CD4-positive, alpha-beta memory T cell (primary cell): ENCODE measurements at places on chromosomes 16 and 17. TPM values are rescaled to one million over a fixed set of nuclear protein-coding genes. Genes with fewer than 3 reads are reported as not detected.

USP22 gene
- total RNA-seq, result 135 TPM

CTF1 gene
- total RNA-seq, result 0.26 TPM

ITGB4 gene
- 0.67 TPM for total RNA-seq

MYH3 gene
- total RNA-seq, result 8.6 TPM

IL21R gene
- total RNA-seq, result 28.3 TPM

TBL3 gene
- total RNA-seq, result 33.2 TPM

ZNF263 gene
- 44.0 TPM for total RNA-seq

DNA sequence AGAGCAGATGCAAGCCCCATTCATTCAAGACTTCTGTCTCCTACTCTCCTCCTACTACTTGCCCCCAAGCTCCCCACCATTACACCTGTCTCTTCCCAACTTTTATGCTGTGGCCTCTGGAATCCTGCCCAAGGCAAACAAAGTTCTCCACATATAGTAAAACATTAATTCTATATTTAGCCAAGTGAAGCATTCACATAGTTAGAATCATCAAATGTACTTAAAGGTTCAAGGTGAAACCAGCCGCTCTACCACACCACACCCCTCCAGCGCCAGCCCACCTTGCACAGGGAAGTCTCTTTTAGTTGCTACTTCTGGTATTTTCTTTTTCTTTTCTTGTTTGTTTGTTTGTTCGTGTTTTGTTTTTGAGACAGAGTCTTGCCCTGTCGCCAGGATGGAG lies 25.4 kb upstream of the GUCY2D start:
- DNase-seq, result no peak

DNA sequence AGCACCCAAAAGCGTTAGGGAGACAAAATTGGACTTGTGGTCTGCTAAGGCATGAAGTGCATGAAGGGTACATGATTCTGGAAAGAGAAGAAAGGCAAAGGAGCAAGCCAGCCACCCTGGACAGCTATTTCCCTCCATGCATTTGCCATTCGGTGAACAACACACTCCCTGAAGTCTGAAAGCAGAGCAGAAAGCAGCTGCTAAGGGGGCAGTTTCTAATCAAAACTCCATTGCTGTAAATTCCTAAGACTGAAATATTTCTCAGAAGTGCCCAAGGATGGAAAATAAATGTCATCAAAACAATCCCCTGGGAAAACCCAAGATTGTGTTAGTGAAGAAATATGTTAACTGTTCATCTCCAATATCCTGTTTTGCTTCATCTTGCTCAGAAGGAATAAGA lies 44.3 kb downstream of the PMP22 start:
- no peak for DNase-seq

GRCh38 chr17:9072696-9073339 lies 51.5 kb downstream of the NTN1 start:
- no peak for DNase-seq

DNA sequence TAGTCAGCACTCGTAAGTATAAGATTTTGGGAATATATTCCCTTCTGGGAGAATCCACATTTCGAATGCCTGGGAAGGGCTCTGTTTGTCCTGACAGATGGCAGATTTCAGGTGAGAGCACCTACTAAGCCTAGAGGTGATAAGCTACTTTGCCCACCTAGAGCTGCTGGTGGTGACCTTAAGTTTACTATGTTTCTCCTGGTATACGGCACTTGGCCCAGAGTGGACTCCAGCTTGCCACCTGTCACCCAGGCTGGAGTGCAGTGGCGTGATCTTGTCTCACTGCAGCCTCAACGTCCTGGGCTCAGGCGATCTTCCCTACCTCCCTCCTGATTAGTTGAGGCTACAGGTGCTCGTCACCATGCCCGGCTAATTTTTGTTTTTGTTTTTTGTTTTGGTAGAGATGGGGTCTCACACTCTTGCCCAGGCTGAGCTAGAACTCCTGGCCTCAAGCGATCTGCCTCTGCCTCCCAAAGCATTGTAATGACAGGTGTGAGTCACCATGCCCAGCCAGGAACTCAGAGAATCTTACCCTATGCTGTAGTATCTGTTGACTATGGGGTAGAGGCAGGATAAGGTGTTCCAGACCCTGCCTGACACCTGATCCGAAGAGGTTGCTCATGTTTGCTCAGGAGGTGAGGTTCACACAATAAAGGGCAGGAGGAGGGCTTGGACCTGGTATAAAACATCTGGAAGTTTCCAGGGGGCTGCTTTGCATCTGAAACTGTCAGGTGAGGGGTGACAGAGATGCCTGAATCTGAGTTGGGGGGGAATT lies at the start of gene ZG16:
ZG16 (plus strand) TSS at position 681 of the 775 bp plus-strand sequence. CDS start 1,011 bp downstream, outside the sequence.
- DNase-seq, result no peak

- no peak for DNase-seq
Observed at GRCh38 chr16:54318941-54319340, 32.4 kb upstream of the IRX3 start.

- DNase-seq, result no peak
Observed at GRCh38 chr16:65975049-65975708, 391.3 kb upstream of the CDH5 start.

- no peak for DNase-seq
Observed at GRCh38 chr17:65660947-65661346, 99.5 kb upstream of the AXIN2 start.

- DNase-seq, result no peak
Observed at GRCh38 chr17:81478119-81478518, 34.5 kb downstream of the ACTG1 start.

DNA sequence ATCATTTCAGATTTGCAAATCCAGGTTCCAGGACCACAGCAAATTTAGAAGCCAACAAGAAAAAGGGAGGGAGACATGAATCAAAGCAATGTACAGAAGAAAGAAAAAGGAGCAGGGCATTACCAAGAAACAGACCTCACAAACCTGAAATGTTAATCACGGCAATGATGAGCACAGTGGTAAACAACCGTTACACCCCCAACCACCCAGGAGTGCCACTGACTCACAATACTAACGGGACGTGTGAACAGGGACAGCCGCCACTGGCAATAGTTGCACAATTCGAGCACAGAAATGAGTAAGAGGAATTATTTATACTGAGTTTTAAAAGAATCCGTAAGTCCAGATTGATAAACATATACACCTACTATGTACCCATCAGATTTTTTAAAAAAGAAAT lies 13.8 kb downstream of the USP22 start:
- no peak for DNase-seq

GRCh38 chr16:84177741-84178073 lies 9.2 kb downstream of the TAF1C start:
- DNase-seq, result no peak

DNA sequence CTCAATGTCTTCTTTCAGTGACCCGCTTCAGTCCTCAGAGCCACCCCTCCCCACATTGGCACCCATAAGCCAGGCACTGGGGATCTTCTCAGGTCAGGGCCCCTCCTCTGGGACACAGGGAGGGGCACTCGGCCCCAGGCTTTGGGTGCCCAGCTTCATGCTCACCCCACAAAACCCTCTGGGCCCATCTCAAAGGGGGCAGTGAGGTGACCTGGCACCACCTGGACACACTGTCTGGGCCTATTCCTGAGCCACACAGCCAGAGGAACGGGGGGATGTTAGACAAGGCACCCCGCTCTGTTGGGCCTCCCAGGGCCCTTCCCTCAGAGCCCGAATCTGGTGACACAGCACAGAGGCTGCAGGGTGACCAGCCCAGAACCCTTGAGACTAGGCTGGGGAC lies 36.1 kb downstream of the TNFRSF13B start:
- no peak for DNase-seq

DNA sequence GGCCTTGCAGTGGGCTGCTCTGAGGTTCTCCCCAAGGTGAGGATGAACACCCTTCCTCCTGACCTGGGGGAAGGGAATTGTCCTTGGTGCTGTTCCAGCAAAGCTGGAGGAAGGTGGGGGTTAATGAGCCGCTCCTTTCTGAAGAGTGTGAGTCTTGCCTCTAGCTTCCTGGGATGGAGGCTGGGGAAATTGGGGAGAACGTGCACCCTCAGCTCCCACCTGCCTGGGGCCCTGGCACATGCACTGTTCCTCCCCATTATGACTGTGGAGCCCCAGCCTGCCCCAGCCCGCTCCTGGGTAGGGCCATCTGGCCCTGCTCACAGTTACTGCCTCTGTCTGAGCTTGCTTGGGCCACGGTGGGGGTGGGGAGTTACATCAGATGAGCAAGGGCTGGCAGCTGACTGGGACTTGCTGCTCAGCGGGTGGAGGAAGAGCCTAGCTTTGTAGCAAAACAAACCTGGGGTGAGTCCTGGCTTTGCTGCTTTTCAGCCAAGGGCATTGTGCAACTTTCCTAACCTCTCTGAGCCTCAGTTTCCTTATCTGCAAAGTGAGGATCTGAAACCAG lies 11.1 kb downstream of the TNS4 start:
- DNase-seq, result no peak

DNA sequence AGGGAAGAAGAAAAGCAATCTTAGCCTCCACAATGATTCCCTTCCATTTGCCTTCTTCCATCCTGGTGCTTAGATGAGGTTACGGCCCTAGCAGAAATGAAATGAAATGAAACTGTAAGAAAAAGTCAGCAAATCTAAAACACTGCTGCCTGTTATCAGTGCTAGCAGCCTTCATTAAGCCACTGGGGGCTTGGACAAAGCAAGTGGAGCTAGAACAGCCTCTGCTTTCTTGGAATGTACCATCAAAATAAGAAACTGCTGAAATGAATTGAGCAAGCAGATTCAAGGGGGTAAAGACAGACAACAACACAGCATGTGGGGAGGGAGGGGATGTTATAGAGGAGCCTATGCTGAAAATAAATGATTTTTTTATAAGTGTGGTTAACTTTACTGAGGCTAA lies 5.1 kb downstream of the ANKFN1 start:
- DNase-seq, result no peak

DNA sequence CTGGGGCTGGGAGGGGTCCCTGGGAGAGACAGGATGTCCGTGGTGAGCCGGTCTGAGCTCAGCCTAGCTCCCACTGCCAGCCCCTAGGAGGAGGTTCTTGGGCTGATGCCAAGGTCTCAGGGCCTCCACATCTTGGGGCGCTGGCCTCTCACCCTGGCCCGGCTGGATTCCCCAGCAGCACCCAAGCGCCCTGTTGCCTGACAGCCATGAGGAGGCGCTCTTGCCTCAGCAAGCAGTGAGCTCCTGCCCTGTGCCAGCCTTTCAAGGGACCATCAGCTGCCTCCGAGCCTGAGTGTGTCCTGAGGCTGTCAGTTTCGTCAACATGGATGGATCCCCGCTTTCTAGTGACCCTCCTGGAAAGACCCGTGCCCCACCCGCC lies 234.9 kb upstream of the CIBAR2 start:
- no peak for DNase-seq

DNA sequence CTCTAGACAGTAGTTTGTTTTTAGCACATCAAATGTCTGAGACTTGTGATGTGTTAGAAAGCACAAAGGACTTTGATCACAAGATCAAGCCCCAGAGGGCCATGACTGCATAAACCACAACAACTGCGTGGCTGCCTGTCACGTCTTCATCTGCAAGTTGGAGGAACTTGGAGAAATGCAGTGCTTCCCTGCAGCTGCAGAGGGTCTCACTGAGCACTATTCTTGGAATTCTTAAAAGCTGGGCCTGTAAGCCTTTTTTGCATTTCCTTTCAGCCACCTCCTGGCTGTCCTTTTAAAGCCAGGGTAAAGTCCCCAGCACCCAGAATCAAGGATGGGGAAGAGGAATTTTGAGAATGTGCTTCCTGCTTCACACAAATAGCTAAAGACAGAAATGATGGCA lies 431.3 kb downstream of the MAF start:
- no peak for DNase-seq

DNA sequence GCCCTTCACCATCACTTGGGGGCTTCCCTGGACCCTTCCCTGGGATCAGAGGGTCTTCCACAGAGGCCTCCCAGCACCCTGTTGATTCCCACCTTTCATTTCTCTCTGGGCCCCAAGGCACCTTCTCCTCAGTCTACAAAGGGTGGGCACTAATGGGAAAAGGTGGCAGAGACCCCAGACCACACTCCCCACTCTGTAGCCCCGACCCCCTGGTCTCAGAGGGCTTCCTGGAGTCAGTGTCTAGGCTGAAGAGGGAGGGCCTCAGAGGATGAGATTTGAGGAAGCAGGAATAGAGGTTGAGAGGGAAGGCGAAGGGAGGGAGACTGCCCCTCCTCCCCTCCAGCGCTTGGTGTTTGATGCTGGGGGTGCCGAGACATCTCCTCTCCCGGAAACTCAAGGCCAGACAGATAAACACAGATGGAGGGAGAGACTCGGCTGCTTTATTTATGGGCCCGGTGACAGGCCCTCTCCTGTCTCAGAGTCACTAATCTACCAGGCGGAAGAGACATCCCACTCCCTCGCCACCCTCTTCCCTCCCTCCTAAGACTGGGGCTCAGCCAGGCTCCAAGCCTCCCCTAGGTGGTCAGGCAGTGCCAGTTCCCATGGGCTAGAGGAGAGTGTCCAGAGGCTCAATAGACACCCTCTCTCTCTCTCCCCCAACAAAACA lies 18.5 kb upstream of the SP2 start:
- no peak for DNase-seq

GRCh38 chr17:61647047-61647446 lies 56.0 kb upstream of the NACA2 start:
- no peak for DNase-seq

GRCh38 chr16:84520725-84521496 lies 16.5 kb upstream of the MEAK7 start:
- DNase-seq, result no peak

DNA sequence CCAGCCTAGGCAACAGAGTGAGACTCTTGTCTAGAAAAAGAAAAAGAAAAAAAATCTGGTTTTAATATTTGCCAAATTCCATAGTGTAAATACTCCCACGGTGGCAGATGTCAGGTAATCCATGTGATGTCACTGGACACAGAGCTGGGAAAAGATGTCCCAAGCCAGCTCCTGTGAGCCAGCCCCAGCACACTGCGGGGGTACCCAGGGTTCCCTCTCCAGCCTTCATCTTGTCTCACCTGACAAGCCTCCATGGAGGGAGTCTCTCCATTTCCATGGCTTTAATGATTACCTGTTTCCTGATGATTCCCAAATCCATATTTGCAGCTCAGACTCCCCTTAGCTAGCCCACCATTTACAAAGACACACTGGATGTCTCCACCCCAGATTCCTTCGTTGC lies 4.6 kb downstream of the CD300LB start:
- DNase-seq, result no peak

DNA sequence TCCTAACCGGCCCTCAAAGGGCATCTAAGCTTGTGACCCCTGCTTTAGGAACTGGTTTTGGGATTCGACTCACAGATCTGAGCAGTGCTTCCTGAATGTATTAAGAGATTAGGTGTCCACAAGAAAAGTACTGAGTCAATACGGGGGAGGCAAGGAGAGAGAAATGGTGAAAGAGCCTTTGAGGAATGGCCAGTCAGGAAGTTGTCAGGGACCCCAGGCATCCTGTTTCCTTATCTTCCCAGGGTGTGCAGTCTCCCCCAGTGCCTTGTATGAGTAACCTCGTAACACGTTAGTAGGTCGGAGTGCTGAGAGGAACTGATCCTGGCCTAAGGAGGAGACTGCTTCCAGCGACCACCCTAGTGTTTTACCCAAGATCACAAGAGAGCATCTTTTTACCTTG lies 16.4 kb upstream of the TMED6 start:
- DNase-seq, result no peak

- no peak for DNase-seq
Observed at GRCh38 chr16:2384426-2384825, 43.9 kb upstream of the ABCA3 start.

GRCh38 chr17:76538941-76539570 lies 788 bp upstream of the PRCD start:
- DNase-seq, result no peak
